ENCODE measurements at places on chromosomes 16 and 17. TPM values are rescaled to one million over a fixed set of nuclear protein-coding genes. Genes with fewer than 3 reads are reported as not detected.

GRCh38 chr17:75921596-75921995 is 16.9 kb upstream of the MRPL38 start:
- no peak for DNase-seq

PRSS8 gene
- total RNA-seq, result not detected

DNA sequence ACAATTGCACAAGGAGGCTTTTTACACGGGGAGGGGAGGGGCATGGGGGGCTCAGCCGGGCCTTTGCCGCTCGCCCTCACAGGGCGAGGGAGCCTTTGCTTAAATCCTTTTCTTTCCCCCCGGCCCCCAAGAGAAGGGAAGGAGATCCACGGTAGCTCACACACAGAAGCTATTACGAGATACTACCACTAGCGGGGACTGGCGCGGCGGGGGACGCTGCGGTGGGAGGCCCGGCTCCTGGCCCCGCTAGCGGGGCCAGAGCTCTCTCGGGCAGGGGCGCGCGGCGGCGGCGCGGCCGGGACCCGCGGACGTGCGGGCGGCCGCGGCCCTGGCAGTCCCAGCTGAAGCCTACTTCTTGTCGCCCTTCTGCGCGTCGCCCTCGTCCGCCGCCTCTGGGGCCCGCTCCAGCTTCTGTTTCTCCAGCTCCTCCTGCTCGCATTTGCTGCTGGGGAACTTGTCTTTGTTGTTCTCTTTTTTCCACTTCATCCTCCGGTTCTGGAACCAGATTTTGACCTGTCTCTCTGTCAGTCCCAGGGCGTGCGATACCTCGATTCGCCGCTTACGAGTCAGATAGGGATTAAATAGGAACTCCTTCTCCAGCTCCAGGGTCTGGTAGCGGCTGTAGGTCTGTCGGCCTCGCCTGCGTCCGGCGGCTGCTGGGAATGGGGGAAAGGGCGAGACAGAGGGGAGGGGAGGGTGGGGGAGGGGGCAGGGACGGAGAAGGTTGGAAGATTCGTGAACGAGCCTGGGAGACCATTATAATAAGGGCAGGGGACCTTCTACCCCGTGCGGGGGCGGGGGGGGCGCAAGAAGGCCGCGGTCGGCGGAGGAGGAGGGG is 2.0 kb downstream of the HOXB8 start:
- DNase-seq, result peak; percentile 78

ZNF750 gene
- total RNA-seq, result not detected

DNA sequence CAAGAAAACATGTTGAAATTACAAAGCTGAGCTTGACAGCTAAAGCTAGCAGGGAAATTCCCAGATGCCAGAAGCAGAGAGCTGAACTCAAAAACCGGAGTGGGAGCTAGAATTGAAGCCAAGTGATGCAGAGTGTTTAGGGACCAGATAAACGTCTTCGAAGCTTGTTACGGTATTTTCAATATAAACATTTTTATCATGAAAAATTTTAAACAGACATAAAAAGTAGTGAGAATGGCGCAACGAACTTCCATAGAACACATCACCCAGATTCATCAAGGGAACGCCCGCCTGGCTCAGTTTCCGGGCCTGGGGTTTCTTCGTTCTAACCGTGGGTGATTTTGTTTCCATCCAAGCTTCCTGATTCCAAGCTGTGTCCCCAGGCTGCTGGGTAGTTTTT is 18.1 kb downstream of the SPNS2 start:
- DNase-seq, result no peak

CAPN15 gene
- 68.0 TPM for total RNA-seq

GRCh38 chr16:88602091-88602490 is 31.9 kb downstream of the ZC3H18 start:
- DNase-seq, result no peak

ERAL1 gene
- 35.9 TPM for total RNA-seq

KRT32 gene
- not detected for total RNA-seq

DNA sequence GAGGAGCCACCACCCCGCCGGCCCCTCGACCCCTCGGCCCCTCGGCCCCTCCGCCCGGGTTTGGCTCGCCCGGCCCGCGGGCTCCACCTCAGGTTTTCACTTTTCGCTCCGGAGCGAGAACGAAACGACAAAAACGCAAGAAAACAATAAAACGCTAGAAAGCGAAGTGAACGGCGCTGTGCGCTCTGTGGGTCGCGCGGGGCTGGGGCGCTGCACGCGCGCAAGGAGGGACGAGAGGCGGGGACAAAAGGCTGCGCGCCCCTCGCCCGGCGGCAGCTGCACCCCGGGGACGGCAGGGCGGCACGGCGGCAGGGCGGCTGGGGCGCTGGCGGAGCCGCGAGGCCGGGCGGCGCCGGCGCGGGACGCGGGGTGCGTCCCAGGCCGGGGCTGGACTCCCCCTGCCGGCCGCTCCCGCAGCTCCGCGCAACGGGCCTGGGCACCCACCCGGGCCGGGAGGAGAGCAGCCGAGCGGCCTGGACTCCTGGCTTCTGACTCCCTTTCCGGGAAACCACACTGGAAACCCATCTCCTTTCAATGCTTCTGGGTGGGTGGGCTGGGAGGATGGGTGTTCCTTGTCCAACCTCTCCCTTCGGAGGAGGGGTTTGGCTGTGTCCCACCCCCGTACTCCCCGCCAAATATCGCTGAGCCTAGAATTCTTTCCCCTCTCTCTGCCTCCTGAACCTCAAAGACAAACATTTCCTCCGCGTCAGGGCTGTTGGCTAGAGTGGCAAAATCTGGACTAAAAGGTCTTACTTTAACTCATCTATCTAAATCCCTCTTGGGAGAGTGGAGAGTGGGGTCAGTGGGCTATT is 9.9 kb downstream of the TBX2 start:
- peak; percentile 75 for DNase-seq

ULK2 gene
- 7.4 TPM for total RNA-seq

DNA sequence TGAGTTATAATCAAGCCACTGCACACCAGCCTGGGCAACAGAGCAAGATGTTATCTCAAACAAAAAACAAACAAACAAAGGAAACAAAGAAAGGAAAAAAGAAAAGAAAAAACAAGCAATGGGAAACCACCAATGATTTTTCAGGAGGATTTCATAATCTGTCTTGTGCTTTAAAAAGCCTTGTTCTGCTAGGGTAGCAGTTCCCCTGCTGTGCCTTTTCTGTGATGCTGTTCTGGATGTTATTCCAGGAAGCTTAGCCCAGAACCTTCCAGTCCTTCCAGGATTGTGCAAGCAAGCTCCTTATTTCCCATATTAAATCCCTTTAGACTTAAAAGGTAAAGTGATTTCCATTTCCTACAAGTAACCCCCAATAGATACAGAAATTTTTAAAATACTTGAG is 171.1 kb downstream of the ABCC12 start:
- no peak for DNase-seq

DNA sequence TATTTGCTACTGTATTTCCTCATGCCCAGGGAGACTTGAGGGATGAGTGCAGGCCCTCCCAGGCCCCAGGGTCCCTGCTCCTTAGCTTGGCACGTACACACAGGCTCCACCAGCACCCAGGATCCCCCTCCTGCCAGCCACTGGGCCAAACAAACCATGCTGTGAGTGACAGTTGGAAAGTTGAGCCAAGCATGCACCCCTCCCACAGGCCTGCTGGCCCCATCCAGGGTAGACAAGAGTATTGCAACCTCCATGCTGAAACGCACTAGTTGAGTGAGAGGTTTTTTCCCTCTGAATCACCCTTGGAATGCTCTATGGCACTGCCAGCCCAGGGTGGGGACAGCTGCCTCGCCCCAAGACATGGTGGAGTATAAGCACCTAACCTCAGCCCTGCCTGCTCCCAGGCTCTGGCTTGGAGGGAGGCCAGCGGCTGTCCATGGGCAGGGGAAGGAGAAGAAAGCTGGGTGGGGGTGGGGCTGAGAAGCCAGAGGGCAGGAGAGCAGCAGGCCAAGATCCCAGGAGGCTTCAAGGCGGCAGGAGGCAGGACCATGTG is 49.6 kb downstream of the PITPNM3 start:
- no peak for DNase-seq

- no peak for DNase-seq
These were observed 1.5 kb downstream of the HAPSTR1 start for GRCh38 chr16:9092978-9093344.

DNA sequence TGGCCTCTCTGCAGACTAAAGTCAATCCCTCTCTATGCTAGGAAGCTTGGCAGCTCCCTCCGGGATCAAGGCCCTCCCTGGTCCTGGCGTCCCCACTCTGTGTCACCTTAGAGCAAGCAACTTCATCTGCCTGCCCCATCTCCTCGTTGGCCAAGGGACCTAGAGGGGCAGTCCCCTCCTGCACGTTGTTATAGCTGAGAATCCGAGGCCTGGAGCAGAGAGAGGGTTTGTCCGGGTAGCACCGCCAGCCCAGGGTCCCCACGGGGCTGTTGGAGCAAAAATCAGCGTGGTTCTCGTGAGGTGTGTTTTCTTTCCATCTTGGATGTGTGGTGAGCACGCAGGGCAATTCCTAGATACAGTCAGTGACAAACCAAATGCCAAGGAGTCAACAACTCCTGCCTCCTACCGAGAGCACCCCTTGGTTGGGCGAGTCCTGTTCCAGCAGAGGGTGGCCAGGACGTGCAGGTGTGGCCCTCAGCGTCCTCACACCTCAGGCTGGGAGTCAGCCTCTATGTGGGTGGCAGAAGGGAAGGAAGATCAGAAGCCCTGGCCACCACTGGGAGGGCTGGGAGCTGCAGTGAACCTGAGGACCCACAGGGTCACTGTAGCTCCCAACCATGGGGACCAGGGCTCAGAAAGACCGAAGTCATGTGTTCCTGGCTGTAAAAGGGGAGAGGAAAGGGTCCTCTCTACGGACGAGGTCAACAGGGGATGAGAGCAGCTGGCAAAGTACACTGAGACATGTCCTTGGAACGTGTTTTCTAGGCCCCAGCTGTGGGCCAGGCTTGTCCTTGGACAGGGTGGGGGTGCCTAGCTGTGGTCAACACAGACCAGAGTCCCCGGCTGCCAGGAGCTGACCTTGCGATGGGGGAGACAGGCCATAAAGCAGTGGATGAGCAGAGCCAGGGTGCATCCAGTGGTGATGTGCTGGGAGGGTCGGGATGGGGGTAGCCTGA is 85.6 kb upstream of the CIBAR2 start:
- no peak for DNase-seq

Data from B cell (primary cell).